ENCODE measurements at places on chromosomes 1 and 21.

- peak; percentile 76 for DNase-seq
These were observed 33.8 kb upstream of the MPZL1 start for GRCh38 chr1:167687919-167688519.

DNA sequence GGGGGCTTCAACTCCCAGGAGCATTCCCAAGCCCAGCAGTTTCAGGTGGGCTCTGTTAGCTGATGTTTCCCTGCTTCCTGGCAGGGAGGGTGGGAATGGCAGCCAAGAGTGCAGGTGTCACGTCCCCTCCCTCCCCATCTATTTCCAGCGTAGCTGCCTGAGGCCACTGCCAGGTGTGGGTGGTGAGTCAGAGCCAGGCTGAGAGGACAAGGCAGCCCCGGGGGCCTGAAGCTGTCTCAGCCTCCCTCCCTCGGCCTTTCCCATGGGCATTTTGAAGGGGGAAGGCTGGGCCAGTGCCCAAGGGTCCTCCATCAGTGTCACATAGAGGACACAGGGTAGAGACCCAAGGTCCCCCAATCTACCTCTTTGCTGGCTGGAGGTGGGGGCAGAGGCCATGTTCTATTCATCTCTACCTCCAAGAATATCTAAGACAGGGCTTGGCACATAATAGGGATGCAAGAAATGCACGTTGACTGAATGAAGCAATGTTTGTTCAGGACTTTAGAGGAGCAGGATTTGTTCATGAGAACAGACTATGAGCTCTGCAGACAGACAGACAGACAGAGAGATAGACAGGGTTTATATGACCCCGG, 34.4 kb upstream of the ID3 start:
- no peak for DNase-seq

DNA sequence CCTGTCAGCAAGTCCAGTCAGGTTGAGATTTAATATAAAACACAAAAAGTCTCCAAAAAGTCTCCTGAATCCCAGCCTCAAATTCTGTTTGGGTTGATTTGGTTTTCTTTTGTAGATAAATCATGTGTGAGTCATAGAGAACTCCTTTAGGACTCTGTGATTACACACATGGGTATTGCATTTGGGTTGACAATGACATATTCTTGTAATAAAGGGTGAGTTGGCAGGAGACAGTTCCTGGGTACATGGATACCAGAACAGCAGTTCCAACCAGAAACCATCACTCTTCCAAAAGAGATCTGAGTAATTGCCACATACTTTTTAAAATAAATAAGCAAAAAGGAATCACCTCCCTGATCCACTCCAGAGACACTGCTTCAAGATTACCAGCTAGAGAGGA, 8.9 kb downstream of the CR2 start:
- no peak for DNase-seq

DNA sequence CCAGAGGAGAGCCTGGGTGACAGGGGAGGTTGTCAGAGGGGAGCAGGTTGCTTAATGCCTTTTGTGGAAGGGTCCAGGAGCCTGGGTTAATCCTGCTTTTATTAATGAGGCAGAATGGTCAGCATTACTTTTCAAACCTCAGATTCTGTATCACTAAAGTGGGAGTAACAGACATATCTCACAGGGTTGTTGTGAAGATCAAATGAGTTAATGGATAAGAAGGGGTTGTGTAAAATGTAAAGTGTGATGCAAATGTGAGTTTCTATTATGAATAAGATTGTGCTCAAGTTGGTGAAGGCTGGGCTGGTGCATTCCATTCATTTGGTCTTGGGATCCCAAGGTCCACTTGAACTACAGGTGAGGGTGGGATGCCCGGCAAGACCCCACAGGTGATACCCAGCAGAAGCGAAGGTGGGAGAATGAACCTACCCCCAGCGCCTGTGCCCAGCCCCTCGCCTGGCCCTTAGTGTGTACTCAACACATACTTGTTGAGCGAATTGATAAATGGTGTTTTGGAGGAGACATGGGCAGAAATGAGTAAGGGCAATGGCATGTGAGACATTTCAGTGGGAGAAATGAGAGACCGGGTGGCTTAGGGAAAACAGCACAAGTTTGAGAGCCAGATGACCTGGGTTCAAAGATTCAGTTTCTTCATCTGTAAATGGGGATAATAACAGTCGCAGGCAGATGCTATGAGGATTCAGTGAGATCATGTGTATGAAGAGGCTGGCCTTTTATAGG, 6.2 kb downstream of the SLC26A9 start:
- no peak for DNase-seq

- DNase-seq: no peak
These were observed 1.5 kb upstream of the S100B start for GRCh38 chr21:46606427-46606813.

GRCh38 chr1:240555524-240555923, 56.4 kb downstream of the GREM2 start:
- no peak for DNase-seq

- no peak for DNase-seq
These were observed 31.8 kb upstream of the DPT start for GRCh38 chr1:168760781-168761180.

DNA sequence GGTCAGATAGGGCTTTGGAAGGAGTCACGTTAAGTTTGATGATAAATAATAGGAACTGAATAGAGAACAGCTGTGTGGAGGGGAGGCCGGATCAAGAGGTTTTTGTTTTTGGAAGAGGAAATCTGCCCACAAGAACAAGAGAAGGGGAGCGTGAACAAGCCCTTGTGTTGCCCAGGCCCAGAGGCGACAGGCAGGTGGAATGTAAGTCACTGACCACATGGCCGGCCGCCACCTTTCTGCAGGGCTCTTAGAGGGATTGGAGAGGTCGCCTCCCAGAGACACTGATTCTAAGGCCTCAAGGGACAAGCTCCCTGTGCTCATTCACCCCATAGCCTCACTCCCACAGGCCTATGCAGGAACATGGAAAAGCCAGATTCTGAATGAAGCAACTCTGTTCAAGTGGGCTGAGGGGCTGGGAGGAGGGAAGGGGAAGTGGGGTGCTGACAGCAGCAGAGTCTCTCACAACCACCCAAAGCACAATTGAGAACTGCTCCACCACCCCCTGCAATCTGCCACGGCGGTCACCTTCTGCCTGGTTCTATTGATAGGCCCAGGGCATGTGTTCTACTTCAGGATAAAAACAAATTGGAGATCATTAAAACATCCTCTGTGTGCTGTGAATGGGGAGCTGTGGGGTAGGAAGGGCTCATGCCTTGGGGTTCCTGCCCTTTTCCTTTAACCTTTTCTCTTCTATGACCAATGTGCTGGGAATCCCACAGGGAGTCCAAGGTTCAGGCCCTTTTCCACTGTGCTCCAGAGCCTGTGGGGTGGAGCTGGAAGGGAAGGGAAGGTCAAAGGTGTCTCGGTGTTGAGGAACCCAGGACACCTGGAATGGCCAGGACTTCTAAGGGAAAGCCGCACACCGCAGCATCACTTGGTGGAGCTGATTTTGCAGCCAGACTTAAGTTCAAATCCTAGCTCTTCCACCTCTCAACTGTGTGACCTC, 63.3 kb upstream of the PARP1 start:
- DNase-seq: no peak

- DNase-seq: peak; percentile 56
These were observed 736 bp downstream of the KCNC4 start for GRCh38 chr1:110210604-110211495.

All from CD4-positive, alpha-beta T cell treated with Interleukin-4 for 1 hour (primary cell).